ENCODE measurements at places on chromosomes 16 and 17.

GRCh38 chr16:76535-77272, 1.3 kb upstream of the MPG start:
- no peak for DNase-seq

GRCh38 chr17:72987166-72987565, 105.3 kb downstream of the SLC39A11 start:
- no peak for DNase-seq

GRCh38 chr17:77794846-77795245, 163.7 kb upstream of the TNRC6C start:
- DNase-seq: no peak

DNA sequence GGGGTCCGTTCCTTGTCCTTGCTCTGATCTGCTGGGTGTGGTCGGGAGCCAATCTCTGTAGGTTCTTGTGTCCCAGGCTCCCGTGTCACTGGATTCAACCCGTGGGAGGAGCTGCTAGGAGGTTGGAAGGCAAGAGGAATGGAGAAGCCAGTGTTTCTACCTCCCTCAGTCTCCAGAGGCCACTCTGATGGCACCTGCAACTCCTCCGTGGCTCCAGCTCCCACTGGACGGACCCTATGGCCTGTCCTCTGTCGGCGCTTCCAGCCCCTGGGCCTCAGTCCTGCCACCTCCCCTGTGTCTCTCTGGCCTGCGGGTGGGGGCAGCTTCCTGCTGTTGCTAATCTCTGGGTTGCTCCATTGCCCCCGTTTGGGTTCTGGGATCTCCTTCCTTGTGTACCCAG, 71.1 kb downstream of the CMIP start:
- DNase-seq: no peak

GRCh38 chr17:7885367-7886226, 3.0 kb upstream of the CHD3 start:
- DNase-seq: peak; percentile 25

DNA sequence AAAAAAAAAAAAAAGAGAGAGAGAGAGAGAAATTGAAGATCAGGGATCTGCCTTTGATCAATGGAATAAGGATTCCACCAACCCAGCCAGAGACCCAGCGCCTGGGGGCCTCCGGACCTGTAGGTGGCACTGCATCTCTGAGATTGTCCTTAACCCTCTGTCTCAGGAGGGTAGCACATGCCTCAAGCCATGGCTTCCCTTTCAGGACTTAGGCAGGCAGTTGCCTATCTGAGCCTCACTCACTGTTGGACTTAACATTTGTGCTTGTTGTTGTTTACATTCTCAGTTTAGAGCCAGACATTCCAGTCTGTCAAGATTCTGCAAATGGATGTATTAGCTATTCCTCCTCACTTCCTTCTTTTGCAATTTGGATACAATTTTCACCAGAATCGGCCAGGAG, 5.1 kb upstream of the SCNN1B start:
- no peak for DNase-seq

GRCh38 chr16:89422527-89422904, 67.8 kb downstream of the ANKRD11 start:
- DNase-seq: peak; percentile 40

- no peak for DNase-seq
These were observed 41.3 kb downstream of the SLC47A1 start for GRCh38 chr17:19574956-19575355.

GRCh38 chr17:81722184-81723120, 10.4 kb downstream of the SLC25A10 start:
- DNase-seq: no peak

All from CD4-positive, alpha-beta T cell treated with Interleukin-4 for 4 hours (primary cell).